ENCODE measurements at places on chromosomes 6 and 20. TPM values are rescaled to one million over a fixed set of nuclear protein-coding genes. Genes with fewer than 3 reads are reported as not detected.

GRCh38 chr6:127564761-127565160 lies 12.2 kb upstream of the C6orf58 start:
- no peak for DNase-seq

DNA sequence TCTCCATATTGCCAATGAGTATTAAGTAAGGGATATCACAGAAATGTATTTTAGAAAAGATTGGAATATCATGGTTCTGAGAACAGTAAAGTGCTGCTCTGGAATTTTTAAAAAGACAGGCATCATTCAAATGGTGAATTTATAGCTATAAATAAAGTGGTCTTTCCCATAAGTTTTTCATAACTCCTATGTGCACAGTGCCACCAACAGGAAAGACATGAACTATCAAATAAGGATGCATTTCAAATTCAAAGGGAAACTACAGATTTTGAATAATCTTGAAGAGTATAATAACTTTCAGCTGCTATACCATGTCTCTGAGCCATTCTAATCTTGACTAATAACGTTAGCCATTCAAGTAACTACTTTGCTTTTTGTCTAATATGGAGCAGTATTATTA lies 456.8 kb upstream of the GJE1 start:
- no peak for DNase-seq

GRCh38 chr6:158058171-158058651 lies 76.5 kb downstream of the SYNJ2 start:
- no peak for DNase-seq

DNA sequence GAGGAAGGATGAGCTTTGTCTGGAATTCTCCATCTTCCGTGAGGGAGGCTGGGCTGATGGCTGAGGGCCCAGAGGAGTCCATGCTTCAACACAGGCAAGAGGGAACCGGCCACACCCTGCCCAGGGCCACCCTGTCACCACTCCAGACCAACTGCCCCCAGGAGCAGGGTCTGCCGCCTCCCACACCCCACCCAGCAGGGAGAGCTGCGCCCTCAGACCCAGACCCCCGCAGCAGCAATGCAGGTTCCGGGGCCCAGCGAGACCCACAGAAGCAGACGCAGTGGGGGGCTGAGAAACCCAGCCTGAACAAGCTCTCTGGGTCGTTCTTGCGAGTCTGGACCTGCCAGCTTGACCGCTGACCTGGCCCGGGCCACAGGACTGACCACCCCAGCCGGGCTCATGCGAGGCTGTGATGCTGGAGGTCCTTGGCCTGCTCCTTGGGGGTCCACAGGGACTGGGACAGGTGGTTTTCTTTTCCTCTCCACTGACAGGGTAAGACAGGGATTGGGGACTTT lies 25.0 kb downstream of the FRMD1 start:
- no peak for DNase-seq

DNA sequence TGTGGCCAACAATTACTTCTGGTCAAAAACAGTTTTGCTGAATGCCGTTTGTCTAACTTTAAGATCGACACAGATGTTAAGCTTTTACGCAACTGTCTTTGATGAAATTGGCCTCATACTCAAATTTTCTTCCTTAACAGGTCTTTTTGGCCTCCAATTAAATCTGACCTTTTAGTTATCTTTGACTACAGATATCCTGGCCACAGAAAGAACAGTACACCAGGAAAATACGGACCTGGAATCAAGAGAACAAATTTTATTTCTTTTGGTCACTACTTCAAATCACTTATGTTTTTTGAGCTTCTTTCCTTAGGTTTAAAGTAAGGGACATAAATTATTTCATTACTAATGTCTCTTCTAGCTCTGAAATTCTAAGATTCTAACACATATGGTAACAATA lies 49.8 kb downstream of the IBTK start:
- DNase-seq = no peak

DNA sequence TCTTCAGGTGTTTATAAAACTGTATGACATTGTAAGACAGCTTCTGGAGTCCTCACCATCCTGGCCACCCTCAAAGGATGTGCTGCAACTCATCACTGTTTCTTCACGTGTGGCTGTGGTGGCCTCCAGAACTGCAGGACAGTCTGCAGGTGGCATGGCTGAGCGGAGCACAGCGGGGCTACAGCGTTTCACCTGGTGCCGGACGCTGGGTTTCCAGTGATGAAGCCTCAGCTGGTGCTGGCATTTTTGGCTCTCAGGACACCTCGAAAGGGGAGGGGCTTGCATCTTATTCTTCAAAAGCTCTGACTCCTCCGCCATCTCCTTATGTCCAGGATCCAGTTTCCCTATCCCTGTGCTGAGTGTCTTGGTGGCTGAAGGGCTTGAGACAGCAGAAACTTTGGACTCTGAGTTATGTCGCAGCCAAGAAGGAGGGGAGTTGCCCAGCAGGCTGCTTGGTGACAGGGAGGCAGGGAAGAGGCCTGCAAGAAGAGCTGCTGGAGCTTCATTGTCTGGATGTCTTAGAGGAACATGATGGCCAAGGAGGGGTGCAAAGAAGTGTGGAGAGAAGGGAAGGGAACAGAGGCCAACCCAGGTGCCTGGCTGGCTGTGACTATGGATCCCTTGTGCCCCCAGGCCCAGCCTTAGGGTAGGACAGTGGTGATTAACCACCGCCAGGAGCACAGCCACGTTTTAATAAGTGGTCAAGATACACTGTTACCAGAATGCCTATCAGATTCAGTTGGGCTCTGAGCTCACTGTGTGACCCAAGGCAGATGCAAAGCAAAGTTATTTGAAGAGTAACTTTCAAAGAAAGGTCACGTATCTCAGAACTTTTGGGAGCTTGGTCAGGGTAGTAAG lies 58.7 kb downstream of the GTF2H5 start:
- DNase-seq = peak; percentile 35

DNA sequence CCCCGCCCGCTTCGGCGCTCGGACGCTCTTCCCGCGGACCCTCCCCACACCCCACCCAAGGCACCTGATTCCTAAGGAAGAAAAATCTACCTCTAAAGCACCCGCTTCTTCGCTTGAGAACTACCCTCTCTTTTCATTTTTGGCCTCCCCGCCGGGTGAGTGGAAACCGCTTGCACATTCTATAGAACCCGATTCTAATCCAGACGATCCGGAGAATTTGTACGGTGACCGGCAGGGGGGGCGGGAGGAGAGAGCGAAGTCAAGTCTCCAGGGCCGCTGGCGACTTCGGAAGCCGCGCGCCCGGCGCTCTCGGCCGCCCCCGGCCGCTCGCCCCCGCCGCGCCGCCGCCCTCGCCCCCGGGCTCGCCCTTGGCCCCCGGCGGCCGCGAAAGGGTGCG lies at the start of gene RBM24:
Gene RBM24, plus strand, starts transcription at position 262 of the 397 bp plus-strand sequence. CDS start 221 bp downstream, outside the sequence.
- peak; percentile 79 for DNase-seq

GRCh38 chr6:31128093-31128676 lies 7.9 kb upstream of the CDSN start:
- DNase-seq = no peak

DNA sequence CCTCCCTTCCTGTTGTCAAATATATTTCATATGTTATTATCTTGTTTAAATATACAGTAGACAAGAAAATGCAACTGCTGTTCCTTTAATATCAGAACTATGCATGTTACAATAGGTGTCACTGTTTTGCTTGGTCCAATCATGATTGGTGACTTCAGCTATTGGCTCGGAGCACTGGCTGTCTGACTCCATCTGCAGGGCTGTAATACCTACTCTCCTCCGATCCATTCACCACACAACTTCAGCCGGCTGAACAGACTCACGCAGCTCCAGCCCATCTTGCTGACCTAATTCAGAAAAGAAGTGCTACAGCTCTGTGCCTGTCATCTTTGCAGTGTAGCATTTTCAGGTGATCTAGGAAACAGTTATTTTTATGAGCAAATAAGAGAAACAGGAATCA lies at the start of gene BTBD3:
Gene BTBD3, plus strand, starts transcription at position 231 of the 400 bp plus-strand sequence. CDS start 383 bp downstream, outside the sequence.
- peak; percentile 66 for DNase-seq

DNA sequence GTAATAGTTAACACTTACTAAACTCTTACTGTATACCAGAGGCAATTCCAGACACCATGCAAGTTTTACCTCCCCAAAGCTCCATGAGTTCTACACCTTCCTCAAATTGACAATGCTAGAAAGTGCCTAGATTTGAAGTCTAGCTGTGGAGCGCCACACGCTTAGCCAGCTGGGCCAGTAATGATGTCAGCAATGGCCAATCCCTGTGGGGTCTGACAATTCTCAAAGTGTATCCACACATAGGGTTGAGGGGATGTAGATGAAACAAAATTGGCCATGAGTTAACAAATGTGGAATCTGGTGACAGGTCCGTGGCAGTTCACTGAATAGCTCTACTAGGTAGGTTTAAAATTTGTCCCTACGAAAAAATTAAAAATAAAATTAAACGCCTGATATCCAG lies 1.3 kb downstream of the ZNF343 start:
- no peak for DNase-seq

DNA sequence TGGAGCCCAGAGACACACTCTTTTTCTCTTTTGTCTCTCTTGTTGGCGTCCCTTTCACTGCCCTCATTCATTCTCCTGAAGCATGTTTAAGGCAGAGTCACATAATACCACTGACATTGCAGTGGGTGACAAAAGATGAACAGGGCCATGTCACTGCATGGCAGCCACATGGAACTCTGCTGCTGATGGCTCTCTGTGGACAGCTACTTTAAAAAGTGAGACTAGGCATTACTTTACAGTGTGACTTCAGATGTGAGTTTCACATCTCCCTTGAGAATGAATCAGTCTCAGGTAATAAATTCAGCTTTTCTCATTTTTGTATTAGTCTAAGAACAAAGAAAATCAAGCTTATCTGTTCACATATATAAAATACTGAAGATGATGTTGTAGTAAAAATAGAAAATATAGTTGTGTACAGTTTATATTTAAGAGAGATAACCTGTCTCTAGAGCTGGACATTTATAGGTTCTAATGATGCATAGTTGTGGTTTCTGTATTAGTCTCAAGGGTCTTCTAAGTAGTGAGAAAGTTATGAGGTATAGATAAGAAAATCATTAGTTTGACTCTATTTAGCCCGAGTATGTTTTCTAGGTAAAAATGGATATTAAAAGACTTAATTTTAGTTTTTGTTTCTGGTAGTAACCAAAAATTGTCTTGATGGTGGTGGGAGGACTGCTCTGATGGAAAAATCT lies 6.1 kb downstream of the MRS2 start:
- DNase-seq = no peak

DNA sequence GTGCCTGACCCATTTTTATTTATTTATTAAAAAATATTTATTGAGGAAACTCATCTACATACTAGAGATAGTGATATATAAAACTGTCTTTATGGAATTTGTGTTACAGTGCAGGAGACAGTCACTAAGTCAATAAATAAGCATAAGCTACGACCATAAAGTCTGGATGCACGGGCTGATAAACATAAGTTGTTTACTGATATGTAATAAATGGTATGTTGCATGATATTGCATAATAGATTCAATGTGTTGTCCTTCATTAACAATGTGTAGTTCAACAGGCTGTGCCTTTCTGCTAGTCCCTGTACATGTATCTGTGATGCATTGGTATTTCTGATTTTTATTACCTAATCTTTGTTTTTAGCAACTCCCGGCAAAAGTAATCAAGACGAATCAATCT lies 311.2 kb downstream of the ARHGAP18 start:
- DNase-seq = no peak

DNA sequence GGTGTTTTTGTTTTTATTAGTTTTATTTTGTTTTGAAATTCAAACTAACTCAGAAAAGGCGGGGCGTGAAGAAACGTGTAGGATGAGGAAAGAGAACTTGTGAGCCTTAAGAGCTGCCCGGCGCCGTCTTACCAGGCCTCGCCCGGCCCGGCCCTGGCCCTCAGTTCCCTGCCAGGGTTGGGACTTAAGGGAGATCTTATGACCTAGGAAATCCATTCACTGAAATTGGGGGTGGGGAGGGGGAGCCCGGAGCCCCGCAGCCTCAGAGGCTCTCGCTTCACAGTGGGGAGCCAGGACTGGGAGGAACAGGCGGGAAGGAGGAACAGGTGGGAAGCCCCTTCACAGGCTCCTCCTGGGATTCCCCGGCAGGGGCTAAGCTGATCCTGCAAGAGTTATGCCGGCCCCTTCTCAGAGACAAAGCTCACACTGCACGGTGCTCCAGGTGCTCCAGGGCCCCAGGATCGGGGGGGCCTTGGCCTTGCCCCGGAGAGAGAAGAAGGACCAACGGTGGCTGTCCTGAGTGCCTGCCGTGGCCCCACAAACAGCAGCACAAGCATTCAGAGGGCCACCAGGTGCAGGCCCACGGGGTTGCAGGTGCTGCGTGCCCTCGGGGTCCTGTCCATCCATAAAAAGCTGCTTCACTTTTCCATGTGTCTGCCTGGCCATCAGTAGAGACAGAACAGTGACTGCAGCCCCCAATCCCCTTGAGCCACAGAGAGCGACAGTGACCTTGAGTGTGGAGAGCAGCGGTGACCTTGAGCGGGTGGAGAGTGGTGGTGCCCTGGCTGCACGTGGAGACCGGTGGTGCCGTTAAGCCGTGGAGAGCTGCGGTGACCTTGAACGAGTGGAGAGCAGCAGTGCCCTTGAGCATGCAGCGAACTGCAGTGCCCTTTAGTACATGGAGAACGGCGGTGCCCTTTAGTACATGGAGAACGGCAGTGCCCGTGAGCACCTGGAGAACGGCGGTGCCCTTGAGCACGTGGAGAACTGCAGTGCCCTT lies 152.7 kb downstream of the DLL1 start:
- no peak for DNase-seq

- DNase-seq = no peak
These were observed 13.9 kb upstream of the NAA20 start for GRCh38 chr20:20003031-20003954.

DNA sequence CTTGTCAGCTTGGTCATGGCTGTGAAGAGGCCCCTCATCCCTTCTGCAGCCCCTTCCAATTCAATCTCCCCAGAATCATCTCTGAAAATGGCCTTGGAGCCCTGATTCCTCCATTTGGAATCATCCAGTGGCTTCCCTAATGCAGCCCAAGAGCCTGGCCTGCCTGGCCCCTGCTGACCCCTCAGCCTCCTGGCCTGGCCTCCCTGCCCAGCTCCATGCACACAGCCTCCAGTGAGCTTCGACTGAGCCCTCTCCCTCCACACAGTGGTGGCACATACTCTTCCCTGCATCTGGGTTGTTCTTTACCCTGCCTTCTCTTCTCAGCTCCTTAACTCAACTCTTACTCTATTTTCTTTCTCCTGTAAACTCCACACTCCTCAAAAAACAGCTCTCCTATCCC lies 120.9 kb downstream of the ANKRD60 start:
- no peak for DNase-seq

NMBR gene
- not detected for total RNA-seq

ZFP57 gene
- not detected for total RNA-seq

DEFB124 gene
- total RNA-seq = not detected

SFTA2 gene
- not detected for total RNA-seq

PKIG gene
- 42.4 TPM for total RNA-seq

SLC32A1 gene
- not detected for total RNA-seq

PIM1 gene
- 84.1 TPM for total RNA-seq

PFDN6 gene
- total RNA-seq = 50.1 TPM
